CD4-positive, alpha-beta memory T cell (primary cell): ENCODE measurements at places on chromosomes 2 and 18. TPM values are rescaled to one million over a fixed set of nuclear protein-coding genes. Genes with fewer than 3 reads are reported as not detected.

IL36RN gene
- total RNA-seq: not detected

CCDC141 gene
- 8.2 TPM for total RNA-seq

SCN2A gene
- total RNA-seq: not detected

DIPK1C gene
- not detected for total RNA-seq

TRABD2A gene
- 83.3 TPM for total RNA-seq

IL36A gene
- not detected for total RNA-seq

GULP1 gene
- not detected for total RNA-seq

ADGRF3 gene
- total RNA-seq: 0.97 TPM

SLC14A1 gene
- total RNA-seq: 3.6 TPM

GCG gene
- total RNA-seq: not detected

DSC3 gene
- not detected for total RNA-seq

EPAS1 gene
- total RNA-seq: 2.7 TPM

SPRED2 gene
- total RNA-seq: 0.72 TPM

TRIM54 gene
- 0.17 TPM for total RNA-seq

LYG2 gene
- not detected for total RNA-seq

CAPN14 gene
- total RNA-seq: 0.53 TPM

CTAGE1 gene
- total RNA-seq: not detected

CNTNAP5 gene
- total RNA-seq: not detected

EGR4 gene
- total RNA-seq: not detected

ALPG gene
- total RNA-seq: not detected

DPP10 gene
- not detected for total RNA-seq

UBXN2A gene
- total RNA-seq: 15.0 TPM

HADHB gene
- total RNA-seq: 67.1 TPM

NXPH2 gene
- total RNA-seq: not detected

ADCYAP1 gene
- total RNA-seq: not detected

UGT1A9 gene
- total RNA-seq: not detected

CFC1 gene
- total RNA-seq: not detected

INHBB gene
- total RNA-seq: not detected

PSMD1 gene
- 40.8 TPM for total RNA-seq

KANSL1L gene
- total RNA-seq: 12.1 TPM

EHBP1 gene
- 26.8 TPM for total RNA-seq

PTH2R gene
- not detected for total RNA-seq

ABCG8 gene
- not detected for total RNA-seq

DQX1 gene
- 0.44 TPM for total RNA-seq

TLX2 gene
- total RNA-seq: 0.53 TPM

IL37 gene
- not detected for total RNA-seq

SEC11C gene
- 89.3 TPM for total RNA-seq

MERTK gene
- 0.67 TPM for total RNA-seq
